ENCODE measurements at places on chromosomes 7 and 10.
A peak's percentile ranks its signal among the peaks of the same experiment; 100 is the strongest.

DNA sequence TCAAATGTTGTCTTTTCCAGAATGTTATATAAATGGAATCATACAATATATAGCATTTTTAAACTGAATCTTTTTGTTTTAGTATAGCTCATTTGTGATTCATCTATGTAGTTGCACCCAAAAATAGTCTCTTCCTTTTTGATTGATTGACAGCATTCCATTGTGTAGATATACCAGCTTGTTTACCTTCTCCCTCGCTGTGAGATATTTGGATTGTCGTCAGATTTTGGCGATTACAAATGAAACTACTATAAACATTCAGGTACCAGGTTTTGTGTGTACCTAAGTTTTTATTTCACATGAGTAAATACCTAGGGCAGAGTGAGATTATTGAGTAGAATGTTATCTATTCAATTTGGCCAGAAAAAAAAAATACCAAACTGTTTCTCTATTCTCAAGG, 584.7 kb upstream of the SORCS1 start:
- DNase-seq, result no peak

GRCh38 chr7:98283127-98283886, 1.8 kb downstream of the BRI3 start:
- peak; percentile 53 for DNase-seq

GRCh38 chr7:103065667-103066066, 8.9 kb downstream of the FBXL13 start:
- peak; percentile 7 for DNase-seq

DNA sequence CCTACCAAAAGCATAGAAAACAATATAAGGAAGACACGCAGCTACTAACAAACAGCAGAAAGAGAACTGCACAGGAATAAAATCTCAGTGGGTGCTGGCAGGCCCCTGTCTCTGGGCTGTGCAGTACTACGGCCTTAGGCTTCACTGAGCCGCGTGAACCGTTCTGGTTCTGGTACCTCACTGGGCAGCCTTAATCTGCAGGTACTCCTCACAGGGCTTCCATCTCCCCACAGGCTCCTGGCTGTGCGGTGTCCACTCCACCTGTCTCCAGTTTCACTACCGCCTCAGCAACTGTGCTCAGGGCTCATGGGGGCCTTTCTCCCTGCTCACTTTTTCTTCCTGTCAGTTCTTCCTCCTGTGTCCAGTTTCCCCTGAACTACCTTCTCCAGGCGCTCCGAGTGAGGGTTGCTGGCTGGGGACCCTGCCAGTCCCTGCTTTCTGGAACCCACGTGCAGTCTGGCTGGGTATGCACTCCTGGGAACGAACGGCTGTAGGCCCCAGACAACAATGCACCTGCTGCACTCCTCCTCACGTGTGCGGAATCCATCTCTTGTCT, 75.7 kb downstream of the VIPR2 start:
- peak; percentile 2 for DNase-seq

GRCh38 chr7:43768887-43769272, 10.4 kb downstream of the BLVRA start:
- no peak for DNase-seq

DNA sequence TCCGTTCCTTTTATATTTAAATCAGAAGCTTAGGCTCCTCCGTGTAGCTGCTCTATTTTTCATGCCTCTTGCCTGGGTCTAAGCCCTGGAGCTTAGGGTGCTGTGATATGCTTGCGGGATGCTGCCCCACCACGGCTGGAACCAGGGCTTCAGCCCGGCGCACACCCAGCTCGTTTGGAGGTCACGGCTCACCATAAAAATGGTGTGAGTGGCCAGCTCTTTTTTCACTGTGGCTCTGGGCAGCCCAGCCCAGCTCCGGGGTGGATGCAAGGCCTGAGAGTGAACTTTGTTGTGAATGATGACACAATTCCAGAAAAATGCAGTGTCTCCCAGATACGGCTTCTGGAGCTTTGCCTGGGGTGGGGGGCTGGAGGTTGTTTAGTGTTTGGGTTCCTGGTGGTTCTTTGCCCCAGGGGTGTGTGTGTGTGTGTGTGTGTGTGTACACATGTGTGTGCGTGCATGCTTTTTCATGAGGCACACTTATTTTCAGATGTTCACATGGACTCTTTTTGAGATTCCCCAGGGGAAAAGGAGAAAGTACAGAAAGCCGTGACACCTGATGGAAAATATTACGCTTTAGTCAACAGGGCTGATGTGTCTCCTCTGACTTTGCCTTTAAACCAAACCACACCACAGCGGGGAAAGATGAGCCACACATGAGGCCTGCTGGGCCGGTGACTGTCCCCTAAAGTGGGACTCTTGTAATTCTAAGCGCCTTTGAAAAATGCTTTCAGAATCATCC, 46.2 kb downstream of the GRK5 start:
- peak; percentile 85 for DNase-seq

GRCh38 chr7:31794851-31795344, 107.9 kb downstream of the PPP1R17 start:
- no peak for DNase-seq

- no peak for DNase-seq
Measured at GRCh38 chr7:80611353-80611752, 27.1 kb upstream of the CD36 start.

GRCh38 chr10:54485971-54486370, 315.1 kb downstream of the PCDH15 start:
- no peak for DNase-seq

DNA sequence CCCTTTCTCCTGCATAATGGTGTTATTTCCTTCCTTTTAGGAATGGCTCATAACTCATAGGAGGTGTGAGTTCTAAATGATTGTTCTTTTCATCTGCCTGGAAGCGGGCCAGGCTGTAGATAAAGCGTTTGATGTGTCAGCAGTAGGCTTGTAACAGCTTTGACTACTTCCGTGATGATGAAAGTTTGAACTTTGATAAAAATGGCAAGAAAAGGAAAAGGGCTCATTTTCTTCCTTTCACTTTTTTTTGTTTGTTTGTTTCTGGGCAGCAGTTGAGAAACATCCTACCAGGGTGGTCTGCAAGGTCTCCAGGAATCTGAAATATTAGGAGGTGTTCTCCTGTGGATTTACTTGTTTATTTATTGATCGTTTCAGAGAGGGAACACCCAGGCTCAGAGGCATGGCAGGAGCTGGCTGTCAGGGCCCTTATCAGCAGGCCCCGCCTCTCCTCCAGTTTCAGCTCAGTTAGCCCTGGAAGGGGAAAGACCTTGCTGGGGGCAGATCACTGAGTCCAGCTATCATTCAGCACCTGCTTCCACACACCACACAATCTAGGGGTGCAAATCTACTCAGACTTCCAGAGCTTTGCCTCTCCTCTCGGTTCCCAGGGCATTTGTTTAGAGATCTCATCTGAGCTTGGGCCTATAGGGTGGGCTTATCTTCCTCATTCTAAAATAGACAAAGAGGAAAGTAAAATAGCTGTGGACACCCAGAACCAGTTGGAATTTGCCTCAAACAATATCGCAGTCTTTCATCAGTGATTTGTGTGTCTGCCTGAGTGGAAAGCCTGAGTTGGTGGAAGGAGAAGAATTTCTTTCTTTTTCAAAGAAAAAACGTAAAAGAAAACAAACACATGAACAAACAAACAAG, 130.9 kb downstream of the BMPER start:
- DNase-seq, result no peak

Measured in muscle of back (tissue), 13 donors.